ENCODE measurements at places on chromosomes 16 and 17. TPM values are rescaled to one million over a fixed set of nuclear protein-coding genes. Genes with fewer than 3 reads are reported as not detected.

GRCh38 chr17:81528651-81529436 is 667 bp downstream of the FSCN2 start:
- no peak for DNase-seq

DNA sequence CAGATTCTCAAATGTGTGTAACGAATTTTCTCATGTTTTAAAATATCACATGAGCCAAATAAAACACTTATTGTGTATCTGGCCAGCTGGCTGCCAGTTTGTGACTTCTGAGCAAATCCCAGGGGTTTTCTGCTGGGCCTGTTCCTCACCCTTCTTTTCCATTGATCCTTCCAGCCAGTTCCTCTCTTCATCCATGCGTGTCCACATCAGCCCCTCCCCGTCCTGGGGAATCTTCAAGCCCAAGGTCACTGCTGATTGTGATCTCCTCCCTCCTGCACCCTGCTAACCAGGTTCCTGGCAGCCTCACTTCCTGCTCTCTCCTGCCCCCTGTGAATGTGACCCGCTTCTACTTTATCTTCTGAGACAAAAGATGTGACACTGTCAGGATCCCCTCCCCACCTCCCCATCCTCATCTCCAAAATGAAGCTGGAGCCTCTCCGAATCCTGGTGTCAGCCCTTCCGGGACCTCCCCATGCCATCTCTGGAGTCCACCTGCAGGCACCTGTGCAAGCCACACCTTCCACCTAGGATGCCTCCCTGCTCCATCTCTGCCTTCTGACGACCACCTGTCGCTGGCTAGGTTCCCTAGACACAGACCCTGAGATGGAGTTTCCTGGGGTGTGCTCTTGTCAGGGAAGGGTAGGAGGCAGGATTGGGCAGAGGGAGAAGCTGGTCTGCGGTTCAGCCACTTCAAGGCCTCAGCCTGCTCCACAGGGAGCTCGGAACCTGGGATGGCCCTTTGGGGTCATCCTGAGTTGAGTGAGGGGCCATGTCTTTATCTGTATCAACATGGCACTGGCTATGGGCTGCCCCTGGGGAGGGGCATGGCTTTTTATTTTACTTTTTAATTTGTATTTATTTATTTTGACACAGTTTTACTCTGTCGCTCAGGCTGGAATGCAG is 205.1 kb downstream of the KATNIP start:
- no peak for DNase-seq

DNA sequence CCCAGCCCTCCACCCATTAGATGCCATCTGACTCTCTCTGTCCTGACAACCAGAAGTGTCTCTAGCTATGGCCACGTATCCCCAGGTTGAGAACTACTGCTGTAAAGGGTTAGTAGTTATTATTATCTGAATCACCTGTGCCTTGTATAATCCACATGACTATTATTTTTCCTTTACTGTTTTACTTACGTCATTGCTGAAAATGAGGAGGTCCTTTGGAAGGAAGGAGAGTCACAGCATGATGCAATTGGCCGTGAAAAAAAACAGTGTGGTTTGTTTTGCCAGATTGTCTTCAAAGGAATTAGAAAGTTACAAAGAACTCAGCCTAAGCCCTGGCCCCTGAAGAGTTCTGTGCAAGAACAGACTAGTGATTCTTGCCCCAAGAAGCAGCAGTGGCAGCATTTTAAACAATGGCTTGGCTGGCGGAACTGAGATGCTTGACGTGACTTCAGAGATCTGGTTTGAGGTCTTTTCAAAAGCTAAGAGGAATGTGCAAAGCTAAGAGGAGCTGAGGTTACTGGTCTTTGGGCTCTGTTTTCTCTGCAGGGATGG is 413.3 kb upstream of the EEF2KMT start:
- DNase-seq, result no peak

DNA sequence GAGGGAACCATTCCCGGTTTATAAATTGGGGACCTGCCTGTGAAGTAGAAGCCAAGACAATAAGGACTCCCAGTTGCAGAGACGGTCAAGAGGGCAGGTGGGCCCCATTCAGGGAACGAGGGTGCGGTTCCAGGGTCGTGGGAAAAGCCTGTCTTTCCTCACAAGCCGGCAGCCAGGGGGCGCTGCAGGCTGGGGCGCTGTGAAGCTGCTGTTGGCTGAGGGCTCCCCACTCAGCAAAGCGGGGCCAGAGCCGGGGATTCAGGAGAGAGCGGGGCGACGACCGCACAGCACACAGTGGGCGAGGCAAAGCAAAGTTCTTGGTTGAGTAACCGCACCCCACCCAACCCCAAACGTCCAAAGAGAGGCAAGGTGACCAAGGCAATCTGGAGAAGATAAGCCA is 24.9 kb downstream of the CDRT15 start:
- no peak for DNase-seq

DNA sequence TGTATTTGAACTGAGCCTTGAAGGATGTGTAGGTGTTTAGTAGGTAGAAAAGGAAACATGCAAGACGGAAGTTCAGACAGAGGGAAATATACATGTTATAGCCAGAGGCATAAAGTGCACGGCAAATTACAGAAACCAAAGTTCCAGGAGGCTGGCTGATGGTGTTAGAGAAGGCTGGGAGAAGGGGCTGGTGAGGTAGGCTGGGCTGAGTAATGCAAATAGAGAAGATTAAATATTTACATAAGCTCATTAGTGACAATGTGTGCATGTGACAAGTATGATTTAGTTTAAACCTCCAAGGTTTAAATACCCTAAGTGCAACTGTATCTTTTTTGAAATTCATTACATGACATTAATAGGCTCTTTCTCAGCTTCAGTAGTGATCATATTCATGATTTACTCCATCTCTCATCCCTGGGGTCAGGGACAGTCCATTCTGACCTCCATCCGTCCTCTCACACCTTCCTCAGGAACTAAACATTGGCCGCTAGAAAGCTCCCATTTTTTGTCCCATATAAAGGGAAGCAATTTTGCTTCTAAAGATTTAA is 399.8 kb upstream of the SALL1 start:
- DNase-seq, result no peak

HOXB7 gene
- total RNA-seq, result not detected

KRT222 gene
- not detected for total RNA-seq

ACSM3 gene
- 6.6 TPM for total RNA-seq

CDRT15L2 gene
- not detected for total RNA-seq

SPNS3 gene
- 1.8 TPM for total RNA-seq

BPTF gene
- total RNA-seq, result 145 TPM
